ENCODE measurements at places on chromosomes 2 and 18.

GRCh38 chr18:67599277-67599676 lies 82.8 kb upstream of the DSEL start:
- no peak for DNase-seq

- DNase-seq = peak; percentile 67
These were observed 66.7 kb upstream of the HAAO start for GRCh38 chr2:42859006-42859552.

DNA sequence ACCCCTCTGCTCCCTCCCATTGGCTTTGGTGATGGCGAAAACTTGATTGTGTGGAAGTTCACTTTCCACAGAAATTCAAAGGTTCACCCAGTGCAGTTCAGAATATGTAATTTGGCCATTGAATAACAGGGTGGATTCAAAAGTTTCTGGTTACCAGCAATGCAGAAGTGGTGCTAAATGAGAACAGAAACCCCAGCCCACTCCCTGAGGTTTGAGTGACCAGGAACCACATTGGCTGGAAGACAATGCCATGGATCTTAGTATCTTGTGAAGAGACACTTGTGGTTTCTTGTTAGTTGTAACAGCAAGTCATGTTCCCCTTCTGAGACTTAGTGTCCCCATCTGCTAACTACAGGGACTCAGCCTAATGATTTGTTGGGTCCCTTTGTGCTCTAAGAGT lies 49.8 kb downstream of the QPCT start:
- no peak for DNase-seq

- DNase-seq = no peak
These were observed 423.5 kb upstream of the FANCL start for GRCh38 chr2:58664523-58665151.

GRCh38 chr2:16038621-16039020 lies 98.3 kb downstream of the MYCN start:
- no peak for DNase-seq

DNA sequence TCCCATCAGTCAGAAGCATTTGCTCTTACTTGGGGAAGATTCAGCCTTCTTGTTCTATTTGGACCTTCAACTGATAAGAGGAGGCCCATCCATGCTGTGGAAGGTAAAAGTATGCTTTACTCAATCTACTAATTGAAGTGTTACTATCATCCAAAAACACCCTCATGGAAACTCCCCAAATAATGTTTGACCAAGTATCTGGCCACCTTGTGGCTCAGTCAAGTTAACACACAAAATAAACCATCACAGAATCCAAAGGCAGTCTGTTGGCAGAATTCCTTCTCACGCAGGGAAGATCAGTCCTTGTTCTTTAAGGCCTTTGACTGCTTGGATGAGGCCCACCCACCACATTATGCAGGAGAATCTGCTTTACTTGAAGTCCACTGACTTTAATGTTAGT lies 531.2 kb upstream of the SMIM21 start:
- no peak for DNase-seq

- no peak for DNase-seq
These were observed 344.4 kb downstream of the CLIP4 start for GRCh38 chr2:29459445-29460179.

DNA sequence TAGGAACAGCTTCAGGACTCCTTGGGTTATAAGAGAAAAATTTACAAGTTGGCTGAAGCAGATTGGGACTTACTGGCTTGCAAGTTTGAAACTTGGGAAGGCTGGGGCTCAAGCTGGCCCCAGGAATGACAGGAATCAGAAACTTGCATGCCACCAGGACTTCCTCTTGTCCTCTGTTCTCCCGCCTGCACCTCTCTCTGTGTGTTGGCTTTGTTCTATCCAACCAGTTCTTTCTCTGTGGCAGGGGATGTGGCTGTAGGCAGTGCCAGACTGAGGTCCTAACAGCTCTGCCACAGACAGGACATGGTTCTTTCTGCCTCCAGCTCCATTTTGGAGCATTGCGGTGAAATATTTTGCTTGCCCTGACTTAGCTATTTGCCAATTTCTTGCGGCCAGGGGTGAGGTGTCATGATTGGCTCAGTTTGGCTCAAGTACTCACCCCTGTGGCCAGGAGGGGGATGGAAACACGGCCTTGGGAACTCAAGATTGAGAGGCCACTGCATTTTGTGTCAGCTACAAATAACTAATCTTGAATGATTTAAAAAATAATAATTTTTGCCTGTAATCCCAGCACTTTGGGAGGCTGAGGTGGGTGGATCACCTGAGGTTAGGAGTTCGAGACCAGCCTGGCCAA lies 48.9 kb downstream of the MEP1B start:
- DNase-seq = no peak
